ENCODE measurements at places on chromosomes 4 and X. TPM values are rescaled to one million over a fixed set of nuclear protein-coding genes. Genes with fewer than 3 reads are reported as not detected.

The SGMS2 gene
- 82.6 TPM for total RNA-seq

The AKAP17A gene
- 60.5 TPM for total RNA-seq

The USP17L25 gene
- not detected for total RNA-seq

The GIMD1 gene
- total RNA-seq: not detected

The LRP2BP gene
- total RNA-seq: 2.8 TPM

The SMPX gene
- not detected for total RNA-seq

The PSAPL1 gene
- not detected for total RNA-seq

The DCHS2 gene
- 0.45 TPM for total RNA-seq

The IL21 gene
- not detected for total RNA-seq

The HTN1 gene
- total RNA-seq: not detected

The TCP11X2 gene
- total RNA-seq: not detected

The MYL5 gene
- 15.2 TPM for total RNA-seq

The ACTRT1 gene
- not detected for total RNA-seq

The FAM149A gene
- 8.1 TPM for total RNA-seq

The SSX4B gene
- not detected for total RNA-seq

The TMEM131L gene
- total RNA-seq: 17.9 TPM

The POLA1 gene
- 8.7 TPM for total RNA-seq

The TMSB15A gene
- not detected for total RNA-seq

The BANK1 gene
- 19.7 TPM for total RNA-seq

The GDPD2 gene
- total RNA-seq: not detected

The CLDN2 gene
- 0.29 TPM for total RNA-seq

The BEX5 gene
- total RNA-seq: 10.1 TPM

The FGFRL1 gene
- total RNA-seq: 91.1 TPM

The CPZ gene
- 4.1 TPM for total RNA-seq

The NKRF gene
- 9.5 TPM for total RNA-seq

The SPANXN2 gene
- total RNA-seq: not detected
